ENCODE measurements at places on chromosomes 6 and 20.
A peak's percentile ranks its signal among the peaks of the same experiment; 100 is the strongest.

DNA sequence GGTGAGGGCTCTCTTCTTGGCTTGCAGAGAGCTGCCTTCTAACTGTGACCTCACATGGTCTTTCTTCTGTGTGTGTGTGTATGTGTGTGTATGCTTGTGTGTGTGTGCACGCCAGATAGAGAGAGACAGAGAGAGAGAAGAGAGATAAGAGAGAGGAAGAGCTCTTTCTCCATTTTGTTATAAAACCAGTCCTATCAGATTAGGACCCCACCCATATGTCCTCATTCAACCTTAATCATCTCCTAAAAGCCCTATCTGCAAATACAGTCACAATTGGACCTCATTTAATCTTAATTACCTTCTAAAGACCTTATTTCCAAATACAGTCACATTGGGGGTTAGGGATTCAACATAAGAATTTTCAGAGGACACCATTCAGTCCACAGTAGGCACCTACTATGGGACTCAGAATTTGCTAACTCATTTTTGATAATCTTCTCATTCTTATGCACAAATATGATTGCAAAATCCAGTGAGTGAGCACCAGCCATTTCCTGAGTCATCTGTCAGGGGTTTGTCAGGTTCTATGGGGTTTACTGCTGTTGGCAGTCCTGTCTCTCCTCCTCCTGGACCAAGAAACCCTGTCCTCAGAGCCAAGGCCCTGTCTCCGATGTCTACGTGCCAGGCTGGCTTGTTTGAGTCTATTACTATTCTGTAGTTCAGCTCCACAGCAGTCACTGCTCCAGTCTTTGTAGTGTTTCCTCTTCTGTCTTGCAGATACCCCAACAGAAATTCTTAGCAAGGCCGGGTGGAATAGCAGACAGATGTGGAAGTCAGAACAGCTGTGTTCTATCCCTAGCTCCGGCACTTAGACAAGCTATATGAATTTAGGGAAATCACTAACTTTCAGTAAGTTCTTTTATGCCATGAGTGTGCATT lies 59.0 kb upstream of the FAM184A start:
- DNase-seq, result peak; percentile 30

DNA sequence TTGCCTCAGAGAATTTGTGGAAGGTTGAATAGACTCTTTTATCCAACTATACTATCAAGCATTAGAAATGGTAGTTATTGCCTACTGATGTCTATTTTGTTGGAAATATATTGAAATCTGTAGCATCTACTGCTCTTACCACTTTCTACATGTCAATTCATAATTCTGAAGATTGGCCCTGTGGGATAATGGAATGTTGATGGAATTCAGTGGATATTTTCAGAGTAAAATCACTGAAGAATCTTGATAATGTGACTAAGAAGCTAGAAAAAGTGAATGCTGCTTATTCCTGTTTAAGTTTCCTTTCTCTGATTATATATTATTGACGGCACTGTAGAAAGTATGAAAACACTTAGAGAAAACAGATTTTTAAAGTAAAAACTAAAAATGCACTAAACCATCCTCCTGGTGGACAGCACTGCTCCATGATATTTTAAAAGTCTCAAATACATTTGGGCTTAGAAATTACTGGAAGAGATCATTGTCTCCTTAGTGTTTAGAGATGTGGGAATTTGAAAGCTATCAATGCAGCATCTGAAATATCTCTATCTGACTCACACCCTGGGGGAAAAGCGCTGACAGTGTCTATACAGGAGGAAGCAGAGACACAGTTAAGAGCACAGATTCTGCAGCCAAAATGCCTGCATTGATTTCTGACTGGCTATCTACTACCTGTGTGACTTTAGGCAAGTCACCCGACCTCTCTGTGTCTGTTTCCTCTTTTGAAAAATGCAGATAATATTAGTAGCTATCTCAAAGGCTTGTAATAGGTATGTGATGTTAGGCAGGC lies 37.9 kb upstream of the RCAN2 start:
- no peak for DNase-seq

GRCh38 chr6:45822246-45822812 lies 193.3 kb downstream of the CLIC5 start:
- DNase-seq, result peak; percentile 96

GRCh38 chr20:45583502-45583901 lies 4.4 kb upstream of the WFDC8 start:
- DNase-seq, result no peak

GRCh38 chr20:1401451-1401907 lies 8.6 kb upstream of the FKBP1A start:
- DNase-seq, result no peak

GRCh38 chr6:118546164-118546879 lies 1.8 kb upstream of the PLN start:
- DNase-seq, result no peak

GRCh38 chr20:5131502-5131901 lies 4.7 kb downstream of the CDS2 start:
- no peak for DNase-seq

GRCh38 chr20:13613917-13614316 lies 24.8 kb downstream of the TASP1 start:
- DNase-seq, result no peak

DNA sequence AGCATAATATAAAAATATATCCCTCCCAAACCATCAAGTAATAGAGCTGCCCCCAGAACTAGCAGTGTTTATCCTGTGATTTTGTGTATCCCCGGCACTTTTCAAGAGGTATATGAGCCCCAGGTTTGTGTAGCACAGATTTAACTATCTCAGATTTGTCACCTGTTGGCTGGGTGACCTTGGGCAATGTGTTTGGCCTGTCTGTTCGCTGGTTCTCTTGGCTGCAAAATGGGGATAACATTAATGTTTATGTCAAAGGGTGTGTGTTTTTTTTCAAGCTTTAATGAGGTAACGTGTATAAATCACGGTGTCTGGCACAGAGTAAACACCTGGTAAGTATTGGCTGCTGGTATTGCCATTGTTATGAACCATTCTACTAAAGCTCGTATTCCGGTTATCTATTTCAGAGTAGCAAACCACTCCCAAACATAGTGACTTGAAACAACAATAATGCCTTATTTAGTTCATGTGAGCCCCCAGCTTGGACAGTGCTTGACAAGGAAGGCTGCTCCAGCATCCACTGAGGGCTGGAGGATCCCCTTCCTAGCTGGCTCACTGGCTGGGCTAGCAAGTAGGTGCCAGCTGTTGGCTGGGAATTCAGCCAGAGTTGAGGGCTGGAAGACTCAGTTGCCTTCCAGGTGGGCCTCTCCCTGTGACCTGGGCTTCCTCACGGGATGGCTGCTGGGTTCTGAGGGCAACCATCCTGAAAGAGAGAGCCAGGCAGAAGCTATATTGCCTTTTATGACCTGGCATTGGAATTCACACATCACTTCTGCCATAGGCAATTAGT lies 36.2 kb downstream of the PDRG1 start:
- no peak for DNase-seq

GRCh38 chr6:131976545-131977061 lies 25.4 kb upstream of the CCN2 start:
- DNase-seq, result no peak

- peak; percentile 90 for DNase-seq
Measured at GRCh38 chr6:155177363-155177961, 86.4 kb upstream of the CLDN20 start.

DNA sequence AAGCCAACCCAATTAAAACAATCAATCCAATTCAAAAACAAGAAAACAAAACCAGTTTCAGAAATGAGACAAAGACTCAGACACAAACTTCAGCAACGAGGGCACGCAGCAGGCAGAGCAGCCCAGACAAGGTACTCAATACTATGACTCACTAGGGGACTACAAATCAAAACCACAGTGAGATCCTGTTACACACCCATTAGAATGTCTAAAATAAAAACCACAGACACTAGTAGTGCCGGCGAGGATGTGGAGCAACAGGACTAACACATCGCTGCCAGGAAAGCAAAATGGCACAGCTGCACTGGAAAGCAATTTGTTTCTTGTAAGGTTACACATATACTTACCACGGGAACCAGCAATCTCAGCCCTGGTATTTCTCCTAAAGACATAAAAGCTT lies 28.4 kb upstream of the MAS1L start:
- DNase-seq, result peak; percentile 85

DNA sequence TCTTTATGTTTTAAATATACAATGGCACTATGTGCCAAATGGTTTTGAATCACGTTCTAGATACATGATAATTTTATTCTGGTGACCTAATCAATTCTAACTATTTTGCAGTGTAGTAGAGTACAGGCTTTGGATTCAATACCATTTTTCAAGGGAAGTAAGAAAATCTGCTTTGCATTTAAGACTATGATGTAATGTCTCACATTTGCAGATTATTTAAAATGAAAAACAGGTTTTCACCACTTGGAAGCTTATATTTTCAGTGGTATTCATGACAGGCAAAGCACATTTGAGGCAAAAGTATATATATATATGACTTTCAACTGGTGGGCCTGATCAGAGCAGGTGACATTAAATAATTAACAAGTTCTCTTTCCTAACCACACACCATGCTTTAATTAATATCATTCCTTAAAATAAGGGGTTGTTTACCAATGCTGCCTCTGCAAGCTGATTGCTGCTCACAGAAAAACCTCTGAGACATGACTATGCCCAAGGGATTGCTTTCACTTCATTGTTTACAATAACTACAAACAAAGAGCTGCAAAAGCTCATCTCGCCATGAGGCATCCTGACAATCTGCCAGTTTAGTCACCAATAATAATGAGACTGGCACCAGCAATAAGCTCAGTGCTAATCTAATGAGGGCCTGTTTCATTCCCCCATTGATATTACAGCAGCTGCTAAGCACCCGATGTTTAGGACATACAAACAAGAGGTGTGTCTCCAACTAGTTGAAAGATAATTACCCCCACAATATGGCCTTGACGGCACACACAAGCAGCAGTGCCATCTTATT lies 1176.0 kb upstream of the GJE1 start:
- no peak for DNase-seq

DNA sequence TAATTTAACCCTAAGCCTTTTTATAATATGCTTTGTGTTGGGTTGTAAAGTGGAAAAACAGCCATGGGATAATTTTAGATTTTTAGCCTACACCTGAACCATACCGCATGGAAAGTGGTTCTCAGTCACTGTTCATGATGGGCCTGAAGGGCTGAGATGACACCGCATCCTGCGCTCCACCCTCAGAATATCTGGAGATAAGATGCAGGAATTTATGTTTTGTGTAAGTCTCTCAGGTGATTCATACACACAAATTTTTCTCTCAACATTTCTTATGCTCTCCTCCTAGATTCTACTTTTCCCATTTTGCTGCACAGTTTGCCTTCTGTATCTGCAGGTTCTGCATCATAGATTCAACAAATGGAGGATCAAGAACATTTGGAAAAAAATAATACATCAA lies 191.3 kb upstream of the PHACTR1 start:
- no peak for DNase-seq

- DNase-seq, result peak; percentile 78
Measured at GRCh38 chr20:53943522-53944291, 126.7 kb downstream of the BCAS1 start.

DNA sequence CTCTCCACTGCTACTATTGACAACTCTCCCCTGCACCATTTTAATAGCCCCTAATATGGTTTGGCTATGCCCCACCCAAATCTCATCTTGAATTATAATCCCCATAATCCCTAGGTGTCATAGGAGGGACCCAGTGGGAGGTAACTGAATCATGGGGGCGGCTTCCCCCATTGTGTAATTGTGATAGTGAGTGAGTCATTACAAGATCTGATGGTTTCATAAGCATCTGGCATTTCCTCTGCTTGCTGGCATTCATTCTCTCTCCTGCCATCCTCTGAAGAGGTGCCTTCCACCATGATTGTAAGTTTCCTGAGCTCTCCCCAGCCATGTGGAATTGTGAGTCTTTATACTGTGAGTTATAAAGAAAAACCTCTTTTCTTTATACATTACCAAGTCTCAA lies 74.1 kb upstream of the TCF21 start:
- no peak for DNase-seq

DNA sequence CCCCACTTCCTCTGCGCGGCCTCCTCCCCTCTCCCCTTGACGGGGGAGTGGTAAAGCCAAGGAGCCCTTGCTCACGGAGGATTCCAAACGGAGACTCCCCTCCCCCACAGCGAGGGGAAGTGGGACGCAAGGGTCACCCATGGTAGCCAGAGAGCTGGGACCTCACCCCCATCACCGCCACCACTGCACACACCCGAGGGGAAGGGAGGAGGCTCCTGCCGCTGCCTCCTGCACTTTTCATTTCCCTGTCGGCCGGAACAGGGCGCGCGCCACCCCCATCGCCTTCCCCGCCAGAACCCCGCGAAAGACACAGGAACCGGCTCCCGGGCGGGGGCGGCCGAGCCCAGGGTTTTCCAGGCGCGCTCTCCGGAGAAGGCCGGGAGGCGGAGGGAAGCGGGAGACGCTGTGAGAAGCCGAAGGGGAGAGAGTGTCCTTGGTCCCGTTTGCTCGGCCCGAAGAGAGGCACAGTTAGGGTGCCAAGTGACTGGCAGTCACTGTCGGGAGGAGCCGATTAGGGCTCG lies 789 bp downstream of the CCND3 start:
- peak; percentile 16 for DNase-seq

DNA sequence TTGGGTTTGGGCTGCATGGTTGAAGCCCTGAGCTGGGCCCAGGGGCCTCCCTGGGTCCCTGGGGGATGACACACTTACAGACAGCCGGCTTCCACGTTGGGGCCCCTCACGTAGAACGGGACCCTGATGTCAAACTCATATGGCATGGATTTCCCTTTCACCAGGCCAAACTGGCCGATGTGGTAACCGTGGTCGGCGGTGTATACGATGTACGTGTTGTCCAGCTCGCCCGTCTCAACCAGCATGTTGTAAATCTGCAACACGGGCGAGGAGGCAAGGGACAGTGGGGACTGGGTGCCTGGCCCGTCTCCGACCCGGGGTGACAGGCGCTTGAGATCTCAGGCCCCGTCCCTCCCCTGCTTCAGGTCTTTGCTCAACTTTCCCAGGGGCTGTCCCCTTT lies 102.4 kb downstream of the SULF2 start:
- DNase-seq, result no peak

DNA sequence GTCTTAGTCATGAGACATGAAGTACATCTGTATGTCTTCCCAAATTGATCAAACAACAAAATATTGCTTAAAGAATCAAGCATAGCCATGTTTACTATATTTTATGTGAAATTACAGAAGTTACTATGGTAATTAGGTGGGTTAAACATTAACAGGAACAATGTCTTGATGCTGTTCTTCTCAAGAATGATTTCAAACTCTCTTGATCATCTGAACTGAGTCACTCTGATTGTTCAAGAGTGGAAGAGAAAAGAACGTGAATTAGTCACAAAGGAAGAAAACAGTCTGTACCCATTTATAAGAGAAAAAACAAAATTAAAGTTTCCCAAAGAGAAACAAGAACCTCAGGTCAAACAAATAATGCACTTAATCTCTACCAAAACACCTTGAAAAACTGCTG lies 62.2 kb upstream of the NUP153 start:
- no peak for DNase-seq

DNA sequence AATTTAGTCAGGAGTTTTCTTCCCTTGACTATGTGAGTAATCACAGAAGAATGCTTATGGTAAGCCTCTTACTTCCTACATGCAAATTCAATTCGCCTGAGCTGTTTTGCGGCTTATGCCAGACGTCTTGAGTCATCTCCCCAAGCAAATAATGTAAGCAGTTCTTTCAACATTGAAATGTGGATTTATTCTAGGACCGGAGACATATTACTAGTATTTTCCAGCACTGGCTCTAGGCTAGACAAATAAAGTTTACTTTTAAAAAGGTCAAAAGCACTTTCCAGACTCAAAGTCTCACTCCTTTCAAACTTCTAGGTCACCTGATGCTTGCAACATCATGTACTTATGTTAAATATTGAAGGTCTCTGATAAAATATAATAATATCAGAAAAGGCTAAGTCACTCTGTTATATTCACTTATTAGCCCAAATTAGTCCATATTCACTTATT lies 38.1 kb upstream of the NOX3 start:
- no peak for DNase-seq

- no peak for DNase-seq
Measured at GRCh38 chr6:134948691-134949090, 1.2 kb downstream of the ALDH8A1 start.
